ENCODE measurements at places on chromosomes 2 and 18. TPM values are rescaled to one million over a fixed set of nuclear protein-coding genes. Genes with fewer than 3 reads are reported as not detected.

DNA sequence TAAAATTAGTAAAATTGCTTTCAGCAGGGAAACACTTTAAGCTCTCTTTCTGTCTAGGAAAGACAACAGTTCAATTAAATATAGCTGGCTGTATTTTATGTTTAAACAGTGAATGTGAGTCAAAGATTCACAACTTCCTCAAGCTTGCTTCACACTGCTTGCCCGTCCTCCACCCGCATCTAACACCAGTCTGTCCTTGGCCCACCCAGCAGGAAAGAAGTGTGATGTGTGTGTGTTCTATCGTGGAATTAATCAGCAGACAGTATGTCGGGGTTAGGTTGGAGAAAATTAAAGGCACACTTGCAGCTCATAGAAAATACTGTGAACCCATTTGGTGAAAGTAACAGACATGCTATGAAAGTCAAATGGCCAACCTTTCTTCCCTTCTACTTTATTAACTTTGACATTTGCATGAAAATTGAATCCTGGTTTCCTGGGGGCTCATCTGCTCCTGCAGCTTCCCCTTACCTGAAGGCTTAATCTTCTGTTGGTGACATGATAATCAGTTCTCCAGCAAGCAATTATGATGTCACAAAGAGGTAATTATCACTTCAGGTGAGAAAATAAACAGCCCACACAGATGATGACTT lies 182.0 kb downstream of the UXS1 start:
- no peak for DNase-seq

DNA sequence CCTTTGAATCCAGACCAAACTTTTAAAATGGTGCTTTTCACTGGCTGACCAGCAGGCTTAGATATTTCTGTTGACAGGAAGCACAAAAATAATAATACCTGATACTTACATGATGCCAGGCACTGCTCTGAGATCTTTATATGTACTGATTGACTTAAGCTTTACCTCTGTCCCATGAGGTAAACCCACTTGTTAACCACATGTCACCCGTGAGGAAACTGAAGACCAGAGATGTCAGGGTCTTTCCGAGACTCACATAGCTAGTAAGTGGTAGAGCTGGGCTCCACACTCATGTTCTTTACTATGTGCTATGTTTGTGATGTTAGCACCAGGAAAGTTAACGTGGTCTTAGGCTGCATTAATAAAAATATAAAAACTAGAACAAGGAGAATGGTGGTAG lies 297.7 kb downstream of the PLCL1 start:
- DNase-seq, result no peak

GRCh38 chr2:73939419-73939818 lies 12.7 kb downstream of the DGUOK start:
- DNase-seq, result peak; percentile 87

DNA sequence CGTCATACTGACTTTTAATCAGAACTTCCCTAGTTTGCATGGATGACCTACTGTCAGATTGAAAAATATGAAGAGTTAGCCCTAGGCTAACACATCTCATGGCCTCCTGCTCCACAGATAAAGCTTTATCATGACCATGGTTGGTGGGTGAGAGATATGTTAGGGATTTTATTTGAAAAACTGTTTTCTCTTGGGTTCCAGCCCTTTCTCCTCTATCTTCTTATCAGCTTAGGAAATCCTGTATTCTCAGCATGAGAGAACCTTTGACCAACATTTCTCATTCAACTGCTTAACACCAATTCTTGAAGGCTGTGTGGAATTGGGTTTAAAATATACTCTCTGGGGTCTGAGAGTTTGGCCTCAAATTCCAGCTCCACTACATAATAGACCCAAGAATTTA lies 1407.0 kb upstream of the CELF4 start:
- no peak for DNase-seq

- DNase-seq, result no peak
Observed at GRCh38 chr18:70429847-70430500, 141.1 kb downstream of the SOCS6 start.

DNA sequence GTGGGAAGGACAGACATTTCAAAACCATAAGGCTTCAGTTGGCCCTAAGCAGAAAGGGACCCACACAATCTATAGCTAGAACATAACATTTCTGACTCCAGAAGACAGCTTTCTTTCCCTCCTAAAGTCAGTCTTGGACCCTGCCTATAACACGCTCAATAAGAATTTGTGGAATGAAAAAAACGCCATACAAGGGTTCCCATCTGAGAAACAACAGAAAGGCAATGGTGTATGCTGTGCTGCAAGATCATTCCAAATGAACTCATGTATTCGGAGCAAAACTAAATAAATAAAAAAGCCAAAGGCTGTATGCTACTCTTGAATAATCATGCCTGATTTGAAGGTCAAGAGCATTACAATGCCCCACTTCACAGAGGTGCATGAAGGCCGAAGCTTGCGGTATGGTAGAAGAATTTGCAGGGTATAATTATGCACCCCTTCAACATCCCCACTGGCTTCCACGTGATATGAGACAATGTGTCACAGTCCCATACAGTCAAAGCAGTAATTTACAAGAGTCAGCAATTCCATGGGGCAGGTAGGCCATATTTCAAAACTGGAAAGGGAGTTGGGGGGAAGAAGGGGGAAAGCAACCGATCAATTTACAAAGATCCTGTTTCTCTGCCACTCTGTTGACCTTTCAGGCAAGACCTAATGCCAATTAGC lies 61.4 kb upstream of the SLC14A2 start:
- no peak for DNase-seq

Gene ARHGAP28
- total RNA-seq, result 1.6 TPM

Gene GORASP2
- total RNA-seq, result 51.6 TPM

Gene SLC4A5
- not detected for total RNA-seq
